ENCODE measurements at places on chromosomes 2 and 18.

DNA sequence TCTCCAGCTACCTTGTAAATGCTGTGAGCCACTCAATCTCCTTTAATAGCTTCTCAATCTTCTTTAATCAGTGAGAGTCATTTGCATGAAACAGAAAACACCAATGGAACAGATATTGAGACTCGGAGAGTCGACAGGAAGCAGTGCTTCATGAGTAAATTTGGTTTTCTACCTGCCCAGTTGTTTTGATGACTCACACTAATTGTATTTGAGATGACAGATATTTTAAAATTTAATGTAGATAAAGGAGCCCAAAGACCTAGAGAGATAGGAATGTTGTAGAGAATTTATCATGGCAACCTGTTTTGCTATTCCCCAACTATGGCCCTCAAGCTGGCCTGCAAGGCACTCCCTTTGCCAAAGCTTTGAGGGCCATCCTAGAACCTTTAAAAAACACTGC lies 119.1 kb downstream of the CDC42EP3 start:
- DNase-seq: no peak

GRCh38 chr18:6752202-6752860 lies 22.8 kb downstream of the ARHGAP28 start:
- no peak for DNase-seq

DNA sequence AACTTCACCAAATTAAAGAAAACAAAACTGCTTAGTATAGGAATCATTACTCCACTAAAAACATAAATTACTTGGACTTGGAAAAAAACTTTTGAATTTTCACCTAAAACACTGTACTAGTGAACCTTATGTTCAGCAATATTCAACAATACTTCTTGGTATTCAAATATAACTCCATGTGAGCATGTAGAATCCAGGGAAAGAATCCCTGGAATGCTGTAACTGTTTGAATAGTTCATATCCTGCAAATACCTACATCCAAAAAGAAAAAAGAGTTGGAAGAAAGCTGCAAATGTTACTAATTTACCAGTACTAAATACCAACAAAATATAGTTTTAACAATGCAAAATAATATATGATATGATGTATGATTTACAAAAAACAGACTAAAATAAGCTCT lies 65.4 kb downstream of the IKZF2 start:
- no peak for DNase-seq

- DNase-seq: no peak
Measured at GRCh38 chr2:158931572-158931971, 36.9 kb upstream of the TANC1 start.

DNA sequence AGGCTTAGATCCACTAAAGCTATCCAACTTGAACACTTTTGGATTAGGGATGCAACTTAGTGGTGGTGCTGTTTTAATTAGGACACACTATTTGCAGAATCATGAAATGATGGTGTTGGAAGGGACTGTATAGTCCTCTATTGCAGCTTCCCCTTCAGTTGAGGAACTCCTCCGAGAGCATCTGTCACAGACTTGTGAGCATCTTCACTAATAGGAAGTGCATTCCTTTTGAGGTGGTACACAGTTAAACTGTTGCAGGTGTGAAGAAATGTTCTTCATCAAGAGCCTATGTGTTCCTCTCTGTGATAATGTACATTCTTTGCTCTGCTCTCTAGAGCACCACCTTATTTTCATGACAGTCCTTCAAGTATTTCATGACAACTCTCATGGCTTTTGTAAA lies 197.4 kb downstream of the CAMKMT start:
- DNase-seq: no peak
